Diencephalon (tissue), 1 donor: ENCODE measurements at places on chromosomes 7 and 10. TPM values are rescaled to one million over a fixed set of nuclear protein-coding genes. Genes with fewer than 3 reads are reported as not detected.

MRLN gene
- 0.69 TPM for total RNA-seq

TEX36 gene
- not detected for total RNA-seq

GRID2IP gene
- 2.1 TPM for total RNA-seq

CCDC172 gene
- not detected for total RNA-seq

ATRNL1 gene
- 592 TPM for total RNA-seq

AGFG2 gene
- total RNA-seq: 6.7 TPM

OR9A2 gene
- total RNA-seq: 0.69 TPM

SGCE gene
- 98.3 TPM for total RNA-seq

NME8 gene
- total RNA-seq: not detected

NKX1-2 gene
- total RNA-seq: 1.8 TPM

ASZ1 gene
- not detected for total RNA-seq

LRRC61 gene
- total RNA-seq: 12.9 TPM

ATP5MK gene
- total RNA-seq: 197 TPM

SPDYE18 gene
- not detected for total RNA-seq

NODAL gene
- total RNA-seq: 3.5 TPM

LMOD2 gene
- not detected for total RNA-seq

AHCYL2 gene
- total RNA-seq: 36.0 TPM

GPC2 gene
- total RNA-seq: 49.6 TPM

GTF2I gene
- total RNA-seq: 254 TPM
